ENCODE measurements at places on chromosomes 7 and 10. TPM values are rescaled to one million over a fixed set of nuclear protein-coding genes. Genes with fewer than 3 reads are reported as not detected.
A peak's percentile ranks its signal among the peaks of the same experiment; 100 is the strongest.

Gene ASB10
- not detected for total RNA-seq

Gene MTERF1
- 18.3 TPM for total RNA-seq

- no peak overlapping the region for H3K4me3 ChIP-seq
- H3K36me3 ChIP-seq, result no peaks in the 10 kb centered on the region
- H3K4me1 ChIP-seq, result peaks cover 6% of the 10 kb centered on the region
- H3K27me3 ChIP-seq, result no peaks in the 10 kb centered on the region
These were observed 2.9 kb downstream of the HKDC1 start for GRCh38 chr10:69223028-69223342.

GRCh38 chr7:82017334-82017943, 247.6 kb upstream of the HGF start:
- H3K4me3 ChIP-seq, result no peak overlapping the region
- H3K4me1 ChIP-seq, result no peaks in the 10 kb centered on the region
- no peak overlapping the region for H3K27ac ChIP-seq
- DNase-seq, result no peak
- H3K36me3 ChIP-seq, result no peaks in the 10 kb centered on the region

DNA sequence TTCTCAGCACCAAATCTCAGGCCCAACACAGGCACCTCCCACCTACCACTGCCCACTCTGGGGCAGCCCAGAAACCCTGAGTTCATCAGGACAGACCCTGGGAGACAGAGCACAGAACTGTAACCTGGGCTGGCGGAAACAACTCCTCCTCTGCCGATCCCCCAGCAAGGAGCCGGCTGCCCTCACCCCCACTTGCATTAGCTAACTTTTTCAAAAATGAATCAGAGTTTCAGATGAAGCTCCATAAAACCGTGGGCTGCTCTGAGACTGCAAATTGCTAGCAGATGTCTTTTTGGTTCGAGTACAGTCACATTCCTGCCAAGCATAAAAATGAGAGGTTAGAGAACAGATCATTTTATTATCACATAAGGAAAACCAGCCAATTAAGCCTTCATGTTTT, 93.4 kb upstream of the PARD3 start:
- peaks cover 5% of the 10 kb centered on the region for H3K4me1 ChIP-seq
- peak; percentile 30 for DNase-seq
- no peaks in the 10 kb centered on the region for H3K36me3 ChIP-seq
